ENCODE measurements at places on chromosomes 2 and 18.

DNA sequence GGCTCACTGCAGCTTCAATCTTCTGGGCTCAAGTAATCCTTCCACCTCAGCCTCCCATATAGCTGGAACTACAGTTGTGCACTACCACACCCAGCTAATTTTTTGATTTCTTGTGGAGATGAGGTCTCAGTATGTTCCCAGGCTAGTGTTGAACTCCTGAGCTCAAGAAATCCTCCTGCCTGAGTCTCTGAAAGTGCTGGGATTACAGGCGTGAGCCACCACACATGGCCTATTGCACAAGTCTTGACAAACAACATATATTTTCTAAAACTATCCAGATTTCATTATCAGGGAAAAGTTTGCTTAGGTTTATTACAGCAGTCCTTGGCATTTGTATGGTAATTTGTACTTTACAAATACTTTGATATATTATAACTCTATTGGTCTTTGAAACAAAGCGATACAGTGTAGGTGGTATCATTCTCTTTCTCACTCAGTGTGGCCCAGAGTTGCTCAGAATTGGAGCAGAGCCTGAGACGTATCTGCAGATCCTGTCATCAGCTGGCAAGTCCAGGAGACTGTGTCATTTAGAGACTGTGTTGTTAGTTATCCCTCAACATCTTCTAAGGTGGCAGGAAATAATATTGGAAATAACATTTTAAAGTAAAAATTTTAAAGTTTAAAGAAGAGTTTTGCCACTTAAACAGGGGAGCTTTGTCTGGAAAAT lies 41.4 kb downstream of the PDK1 start:
- no peak for DNase-seq

- DNase-seq, result no peak
Measured at GRCh38 chr18:25669741-25670140, 317.8 kb upstream of the ZNF521 start.

DNA sequence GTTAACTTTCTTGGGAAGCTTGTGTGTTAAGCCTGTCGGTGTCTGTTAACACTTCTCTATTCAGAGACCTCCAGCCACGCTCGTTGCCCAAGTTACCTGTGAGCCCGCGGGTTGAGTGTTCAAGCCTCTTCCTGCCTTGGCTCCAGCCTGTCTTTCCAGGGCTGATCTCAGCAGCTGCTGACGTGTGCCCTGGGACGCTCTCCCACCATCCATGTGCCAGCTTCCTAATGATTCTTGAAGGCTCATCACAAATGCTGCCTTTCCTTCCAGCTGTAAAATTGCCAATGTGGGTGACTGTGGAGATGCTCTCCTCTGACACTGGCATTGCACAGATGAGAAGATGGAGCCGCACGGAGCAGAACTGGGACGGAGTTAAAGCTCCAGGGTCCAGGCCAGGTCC lies 6.1 kb downstream of the RNF144A start:
- DNase-seq, result no peak

- no peak for DNase-seq
Measured at GRCh38 chr2:177728920-177729319, 336.3 kb downstream of the AGPS start.

- no peak for DNase-seq
Measured at GRCh38 chr2:4002841-4003403, 299.5 kb downstream of the DCDC2C start.

DNA sequence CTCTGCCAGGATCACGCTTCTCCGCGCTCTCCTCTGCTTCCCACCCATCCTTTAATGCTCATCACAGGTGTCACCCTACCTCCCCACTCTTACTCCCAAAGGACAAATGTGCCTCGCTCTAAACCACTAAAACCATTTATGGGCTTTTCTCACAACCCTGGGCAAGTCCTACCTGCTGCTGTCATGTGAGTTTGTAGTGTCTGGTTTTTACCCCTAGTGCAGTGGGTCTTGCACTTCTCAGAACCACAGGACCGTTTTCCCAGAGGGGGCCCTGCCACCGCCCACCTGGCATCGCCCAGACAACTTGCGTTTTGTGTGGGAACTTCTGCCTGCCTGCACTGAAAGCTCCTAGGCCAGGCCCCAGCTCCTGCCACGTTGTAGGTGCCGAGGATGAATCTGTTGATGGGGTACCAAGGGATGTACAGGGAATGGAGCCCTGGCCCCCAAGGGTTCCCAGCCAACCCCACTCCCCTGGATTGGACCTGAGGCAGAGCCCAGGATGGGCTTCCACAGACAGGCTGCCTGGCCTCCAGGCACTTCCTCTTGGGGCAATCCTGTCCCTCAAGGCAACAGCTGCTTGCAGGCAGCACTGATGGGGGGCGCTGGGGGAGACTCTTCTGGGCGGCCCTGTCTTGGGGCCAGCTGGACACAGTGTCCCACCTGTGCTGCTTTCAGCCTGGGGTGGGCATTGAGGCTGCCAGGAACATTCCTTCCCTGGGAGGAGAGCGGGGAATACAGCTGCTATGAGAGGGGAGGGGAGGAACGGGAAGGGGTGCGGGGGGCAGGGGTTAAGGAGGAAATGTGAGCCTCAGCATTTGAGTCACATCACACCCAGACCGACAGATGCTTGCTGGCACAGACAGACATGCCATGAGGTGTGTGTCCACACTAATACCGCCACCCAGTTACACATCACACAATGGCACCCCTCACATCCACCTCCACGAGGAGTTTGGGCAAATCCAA lies 176.3 kb downstream of the ZFP36L2 start:
- no peak for DNase-seq

- DNase-seq, result no peak
Measured at GRCh38 chr2:174666845-174667244, 69.2 kb upstream of the WIPF1 start.

- DNase-seq, result no peak
Measured at GRCh38 chr2:33927756-33928155, 328.7 kb upstream of the FAM98A start.

- no peak for DNase-seq
Measured at GRCh38 chr2:180651596-180651995, 328.8 kb upstream of the UBE2E3 start.

DNA sequence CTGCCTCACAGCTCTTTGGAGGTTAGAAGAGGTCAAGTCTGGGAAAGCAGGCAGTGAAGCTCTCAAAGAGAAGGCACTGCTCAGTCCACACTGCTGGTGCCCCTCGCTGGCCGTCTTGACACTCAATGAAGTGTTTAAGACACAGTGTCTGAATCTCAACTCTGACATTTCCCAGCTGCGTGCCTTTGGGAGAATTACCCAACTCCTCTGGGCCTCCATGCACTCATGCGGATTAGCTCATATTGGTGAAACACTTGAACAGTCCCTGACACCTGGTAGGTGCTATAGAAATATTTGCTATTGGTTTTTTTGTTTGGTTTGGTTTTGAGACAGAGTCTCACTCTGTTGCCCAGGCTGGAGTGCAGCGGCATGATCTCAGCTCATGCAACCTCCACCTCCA lies 281.0 kb downstream of the SRBD1 start:
- no peak for DNase-seq

GRCh38 chr2:7033136-7033960 lies 116.1 kb downstream of the RNF144A start:
- no peak for DNase-seq

- DNase-seq, result no peak
Measured at GRCh38 chr2:119181791-119182445, 23.4 kb upstream of the C1QL2 start.

- peak; percentile 31 for DNase-seq
Measured at GRCh38 chr2:24972315-24972961, 683 bp upstream of the DNAJC27 start.

DNA sequence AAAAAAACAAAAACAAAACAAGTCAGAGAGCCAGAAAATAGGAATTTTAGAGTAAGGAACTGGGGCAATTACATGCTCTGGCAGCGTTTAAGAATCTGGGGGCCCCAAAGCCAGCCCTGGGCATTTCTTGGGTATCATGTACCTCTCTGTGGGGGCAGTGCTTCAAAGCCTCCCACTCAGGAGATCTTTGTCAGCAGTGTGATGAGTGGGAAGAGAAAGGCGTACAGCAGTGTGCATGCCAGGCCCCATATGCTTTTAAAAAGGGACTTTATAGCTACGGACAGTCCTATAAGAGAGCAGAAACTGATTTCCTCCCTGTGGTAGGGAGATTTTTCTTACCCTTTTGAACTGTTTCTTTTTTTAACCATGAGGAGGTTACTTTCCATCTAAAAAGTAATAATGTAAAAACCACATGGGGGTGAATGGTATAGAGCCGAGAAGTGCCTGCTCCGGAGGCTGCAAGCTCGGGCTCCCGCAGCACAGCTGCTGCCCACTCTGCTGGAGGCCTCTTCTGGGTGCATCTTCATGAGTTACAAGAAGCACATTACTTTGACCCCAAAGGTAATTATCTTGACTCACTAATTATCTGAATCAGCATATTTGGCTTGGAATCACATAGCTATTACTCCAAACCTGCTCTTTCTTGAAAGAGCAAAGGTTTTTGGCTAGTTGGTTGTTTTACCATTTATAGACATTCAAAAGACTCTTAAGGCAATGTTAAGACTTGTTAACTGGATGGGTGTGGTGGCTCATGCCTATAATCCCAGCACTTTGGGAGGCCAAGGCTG lies 46.4 kb downstream of the PROC start:
- DNase-seq, result no peak

DNA sequence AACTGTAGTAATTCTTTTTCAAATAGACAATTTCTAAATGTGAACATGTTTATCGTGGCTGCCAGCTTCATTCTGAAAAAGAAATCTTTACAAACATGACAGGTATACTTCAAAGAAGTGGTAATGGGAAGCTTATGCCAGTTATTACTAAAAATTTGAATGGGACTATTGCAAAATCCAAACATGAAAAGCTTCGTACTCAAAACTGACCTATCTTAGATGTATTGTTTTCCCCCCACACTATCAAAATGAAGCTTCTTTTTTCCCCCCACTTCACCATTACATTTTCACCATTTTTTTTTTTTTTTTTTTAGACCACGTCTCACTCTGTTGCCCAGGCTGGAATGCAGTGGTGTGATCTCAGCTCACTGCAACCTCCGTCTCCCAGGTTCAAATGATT lies 50.4 kb upstream of the SERTAD2 start:
- no peak for DNase-seq

- DNase-seq, result no peak
Measured at GRCh38 chr2:183250472-183250871, 126.2 kb downstream of the NUP35 start.

GRCh38 chr2:68368654-68369336 lies 3.7 kb downstream of the PLEK start:
- no peak for DNase-seq

All from activated naive CD4-positive, alpha-beta T cell treated with anti-CD3 and anti-CD28 coated beads, Interleukin-2, amount 50 U/mL, for 16 hours (primary cell).